ENCODE measurements at places on chromosomes 2 and 18. TPM values are rescaled to one million over a fixed set of nuclear protein-coding genes. Genes with fewer than 3 reads are reported as not detected.

DNA sequence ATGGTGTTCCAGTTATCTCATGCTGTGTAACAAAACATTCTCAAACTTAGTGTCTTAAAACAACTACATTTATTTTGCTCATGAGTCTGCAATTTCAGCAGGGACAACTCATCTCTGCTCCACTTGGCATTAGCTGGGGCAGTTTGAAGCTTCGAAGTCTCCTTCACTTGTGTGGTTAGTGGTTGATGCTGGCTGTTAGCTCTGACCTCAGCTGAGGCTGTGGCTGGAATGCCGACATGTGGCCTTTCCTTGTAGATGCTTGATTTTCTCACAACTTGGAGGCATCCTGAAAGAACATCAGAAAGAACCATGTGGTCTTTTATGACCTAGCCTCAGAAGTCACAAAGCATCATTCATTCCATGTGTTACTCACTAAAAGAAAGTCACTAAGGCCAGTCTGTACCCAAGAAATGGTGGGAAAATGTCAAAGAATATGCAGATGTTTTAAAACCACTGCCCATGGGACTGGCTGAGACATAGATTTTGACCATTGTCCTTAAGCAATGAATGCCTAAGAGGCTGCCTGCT, 3.8 kb upstream of the TMSB10 start:
- H3K36me3 ChIP-seq: no peaks in the 10 kb centered on the region
- H3K4me3 ChIP-seq: no peak overlapping the region
- no peak overlapping the region for H3K27ac ChIP-seq
- H3K27me3 ChIP-seq: no peaks in the 10 kb centered on the region

IL1RL2 gene
- 0.33 TPM for total RNA-seq

DNA sequence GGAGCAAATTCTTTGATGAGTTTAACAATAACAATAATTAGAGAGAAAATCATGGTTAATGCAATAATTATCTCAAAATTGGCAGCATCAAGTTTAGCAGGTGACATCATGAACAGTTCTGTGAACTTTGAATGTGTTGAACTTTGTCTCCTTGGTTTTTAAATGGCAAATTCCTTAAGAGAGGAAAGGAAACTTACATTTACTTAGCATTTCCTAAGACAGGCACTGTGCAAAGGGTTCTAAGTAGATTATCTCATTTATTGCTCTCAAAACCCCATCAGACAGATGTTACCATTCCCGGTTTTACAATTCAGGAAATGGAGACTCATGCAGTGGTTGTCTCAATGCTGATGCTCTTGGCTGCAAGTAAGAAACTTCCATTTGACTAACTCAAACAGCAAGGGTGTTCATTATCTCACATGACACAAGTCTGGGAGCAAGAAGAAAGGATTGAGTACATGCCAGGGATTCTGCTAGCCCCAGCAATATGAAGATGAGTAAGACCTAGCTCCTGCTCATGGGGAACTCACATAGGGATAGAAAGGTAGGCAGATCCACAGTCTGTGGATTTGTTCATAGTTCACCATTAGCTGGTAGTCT, 81.3 kb upstream of the ITGA6 start:
- H3K4me3 ChIP-seq: no peak overlapping the region
- DNase-seq: no peak
- H3K36me3 ChIP-seq: no peaks in the 10 kb centered on the region
- H3K27me3 ChIP-seq: no peaks in the 10 kb centered on the region

DNA sequence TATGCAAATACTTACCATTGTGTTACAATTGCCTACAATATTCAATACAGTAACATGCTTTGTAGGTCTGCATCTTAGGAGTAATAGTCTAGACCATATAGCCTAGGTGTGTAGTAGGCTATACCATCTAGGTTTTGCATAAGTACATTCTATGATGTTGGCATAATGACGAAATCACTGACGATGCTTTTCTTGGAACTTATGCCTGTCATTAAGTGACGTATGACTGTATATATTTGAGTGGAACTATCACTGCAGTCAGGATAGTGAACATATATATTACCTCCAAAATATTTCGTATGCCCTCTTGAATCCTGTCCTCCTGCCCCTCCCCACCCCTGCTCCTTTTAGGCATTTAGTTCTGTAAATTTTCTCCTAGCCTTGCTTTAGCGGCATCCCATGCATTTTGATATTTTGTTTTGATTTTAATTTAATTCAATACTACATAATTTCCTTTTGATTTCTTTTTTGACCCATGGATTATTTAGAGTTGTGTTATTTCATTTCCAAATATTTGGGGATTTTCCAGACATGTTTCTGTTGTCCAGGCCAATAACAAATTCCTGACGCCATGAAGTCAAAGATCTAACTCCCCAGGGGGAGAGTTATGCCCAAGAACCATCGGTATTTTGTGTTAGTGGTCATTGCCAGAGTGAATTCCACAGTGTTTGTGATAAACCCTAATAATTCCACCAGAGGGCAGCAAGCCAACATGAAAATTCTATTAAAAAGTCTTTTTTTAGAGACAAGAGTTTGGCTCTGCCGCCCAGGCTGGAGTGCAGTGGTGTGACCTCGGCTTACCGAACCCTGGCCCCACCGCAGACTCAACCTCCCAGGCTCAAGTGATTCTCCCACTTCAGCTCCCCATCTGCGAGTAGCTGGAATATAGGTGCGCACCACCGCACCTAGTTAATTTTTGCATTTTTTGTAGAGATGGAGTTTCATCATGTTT, 24.2 kb upstream of the CASP8 start:
- H3K4me1 ChIP-seq: peaks cover 51% of the 10 kb centered on the region
- H3K4me3 ChIP-seq: peak overlapping the region; percentile 81
- peaks cover 6% of the 10 kb centered on the region for H3K36me3 ChIP-seq
- DNase-seq: peak; percentile 62
- H3K27ac ChIP-seq: no peak overlapping the region
- H3K27me3 ChIP-seq: no peaks in the 10 kb centered on the region

ANKRD29 gene
- total RNA-seq: not detected

DNA sequence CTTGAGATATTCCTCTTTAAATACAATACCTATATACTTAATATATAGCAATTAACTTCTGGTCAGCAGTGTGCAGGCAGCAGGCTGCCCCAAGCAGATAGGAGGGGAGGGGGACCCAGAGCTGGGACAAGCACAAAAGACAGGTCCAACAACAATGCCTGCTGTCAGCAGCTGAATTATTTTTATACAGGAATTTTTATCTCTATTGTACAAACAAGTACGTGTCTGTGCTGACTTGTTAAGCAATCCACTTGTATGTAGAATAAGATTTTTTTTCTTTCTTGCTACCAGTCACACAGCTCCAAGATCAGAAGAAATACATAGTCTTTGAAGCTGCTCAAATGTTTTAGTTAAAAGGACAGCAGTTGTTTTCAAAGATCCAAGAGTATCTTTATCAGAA, 16.7 kb downstream of the BCL11A start:
- H3K4me3 ChIP-seq: no peak overlapping the region
- H3K27me3 ChIP-seq: no peaks in the 10 kb centered on the region
- no peak overlapping the region for H3K27ac ChIP-seq
- DNase-seq: no peak
- no peaks in the 10 kb centered on the region for H3K36me3 ChIP-seq

TMEM37 gene
- total RNA-seq: not detected

MAPRE3 gene
- total RNA-seq: 2.4 TPM

GREB1 gene
- total RNA-seq: 0.55 TPM

SMYD1 gene
- total RNA-seq: not detected

- no peak overlapping the region for H3K27ac ChIP-seq
- no peak overlapping the region for H3K4me3 ChIP-seq
- no peak for DNase-seq
- H3K36me3 ChIP-seq: no peaks in the 10 kb centered on the region
Observed at GRCh38 chr2:154189953-154190352, 318.2 kb downstream of the GALNT13 start.

ZNF532 gene
- 6.1 TPM for total RNA-seq

- H3K27me3 ChIP-seq: no peaks in the 10 kb centered on the region
- H3K4me1 ChIP-seq: no peaks in the 10 kb centered on the region
- H3K27ac ChIP-seq: no peak overlapping the region
- no peak overlapping the region for H3K4me3 ChIP-seq
Observed at GRCh38 chr2:58699411-58699810, 458.3 kb upstream of the FANCL start.

RTN4 gene
- total RNA-seq: 105 TPM

GRCh38 chr18:69408522-69408921, 7.8 kb downstream of the DOK6 start:
- peaks cover 2% of the 10 kb centered on the region for H3K27me3 ChIP-seq
- no peak overlapping the region for H3K27ac ChIP-seq
- no peaks in the 10 kb centered on the region for H3K4me1 ChIP-seq
- H3K4me3 ChIP-seq: no peak overlapping the region
- H3K36me3 ChIP-seq: no peaks in the 10 kb centered on the region
- no peak for DNase-seq

GRCh38 chr2:226643946-226644282, 155.7 kb downstream of the IRS1 start:
- no peak overlapping the region for H3K4me3 ChIP-seq
- no peaks in the 10 kb centered on the region for H3K36me3 ChIP-seq
- H3K27me3 ChIP-seq: no peaks in the 10 kb centered on the region
- no peaks in the 10 kb centered on the region for H3K4me1 ChIP-seq
- no peak for DNase-seq

CIB4 gene
- total RNA-seq: not detected

ACP1 gene
- 160 TPM for total RNA-seq

DNA sequence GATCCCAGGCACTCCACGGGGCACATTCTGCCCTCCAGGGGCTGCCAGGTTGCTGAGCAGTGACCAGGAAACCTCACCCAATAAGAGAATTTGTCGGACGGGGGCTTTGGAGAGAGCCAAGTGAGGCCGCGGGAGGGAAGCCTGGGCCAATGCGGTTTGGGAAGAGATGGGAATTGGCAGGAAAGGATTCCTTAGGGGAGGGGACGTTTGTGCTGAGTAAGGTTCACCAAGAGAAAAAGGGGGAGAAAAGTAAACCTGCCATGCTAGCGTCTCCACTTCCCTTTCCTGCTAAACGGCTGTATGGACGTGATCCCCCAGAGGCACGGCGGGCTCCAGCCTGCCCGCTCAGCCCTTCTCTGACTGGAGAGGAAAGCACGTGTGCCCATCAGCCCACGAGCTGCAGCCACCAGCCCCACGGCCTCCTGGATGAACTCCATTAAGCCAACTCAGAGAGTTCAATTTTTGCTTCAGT, 194.4 kb upstream of the ID2 start:
- H3K4me3 ChIP-seq: peak overlapping the region; percentile 57
- no peak for DNase-seq
- no peaks in the 10 kb centered on the region for H3K27me3 ChIP-seq
- peaks cover 43% of the 10 kb centered on the region for H3K4me1 ChIP-seq
- H3K36me3 ChIP-seq: no peaks in the 10 kb centered on the region

DNA sequence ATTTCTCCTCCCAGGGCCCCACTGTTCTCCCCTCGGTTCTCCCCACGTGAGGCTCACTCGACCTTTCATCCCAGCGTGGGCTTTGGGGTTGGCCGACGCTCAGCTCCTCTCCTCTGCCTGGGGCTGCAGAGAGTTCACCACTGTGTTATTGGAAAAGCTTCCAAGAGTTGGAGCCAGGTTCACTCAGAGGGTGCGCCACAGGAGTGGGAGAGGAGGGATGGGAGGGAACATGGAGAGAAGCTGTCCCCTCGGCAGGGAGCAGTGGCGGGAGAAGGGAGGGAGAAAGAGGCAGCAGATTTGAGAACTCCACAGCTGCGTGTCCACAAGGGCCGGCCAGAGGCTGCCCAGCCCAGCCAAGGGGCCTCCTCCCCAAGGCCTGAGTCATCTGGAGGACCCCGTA, 197.1 kb upstream of the SMAD2 start:
- H3K4me1 ChIP-seq: no peaks in the 10 kb centered on the region
- H3K27ac ChIP-seq: no peak overlapping the region
- H3K4me3 ChIP-seq: no peak overlapping the region
- no peaks in the 10 kb centered on the region for H3K36me3 ChIP-seq

IL18RAP gene
- 4.9 TPM for total RNA-seq

RNASEH1 gene
- 38.1 TPM for total RNA-seq

NAT8 gene
- not detected for total RNA-seq

- H3K4me3 ChIP-seq: peak overlapping the region; percentile 72
- H3K4me1 ChIP-seq: peaks cover 65% of the 10 kb centered on the region
- H3K27ac ChIP-seq: peak overlapping the region; percentile 32
Observed at GRCh38 chr2:98730053-98730706, 752 bp downstream of the MGAT4A start.

ALK gene
- total RNA-seq: not detected

CRACDL gene
- 0.27 TPM for total RNA-seq

CERS6 gene
- total RNA-seq: 7.7 TPM

- H3K4me3 ChIP-seq: no peak overlapping the region
- H3K4me1 ChIP-seq: no peaks in the 10 kb centered on the region
- H3K27ac ChIP-seq: no peak overlapping the region
- H3K36me3 ChIP-seq: no peaks in the 10 kb centered on the region
Observed at GRCh38 chr18:72555968-72556367, 11.8 kb upstream of the CBLN2 start.

COL4A3 gene
- total RNA-seq: not detected

All from CD8-positive, alpha-beta memory T cell (primary cell).